ENCODE measurements at places on chromosomes 16 and 17. TPM values are rescaled to one million over a fixed set of nuclear protein-coding genes. Genes with fewer than 3 reads are reported as not detected.

CES4A gene
- total RNA-seq: 1.2 TPM

HS3ST3A1 gene
- 7.6 TPM for total RNA-seq

ZNHIT3 gene
- 26.4 TPM for total RNA-seq

CD79B gene
- not detected for total RNA-seq

- H3K27me3 ChIP-seq: no peaks in the 10 kb centered on the region
- H3K27ac ChIP-seq: no peak overlapping the region
- H3K4me1 ChIP-seq: peaks cover 16% of the 10 kb centered on the region
- no peaks in the 10 kb centered on the region for H3K36me3 ChIP-seq
- DNase-seq: no peak
- no peak overlapping the region for H3K4me3 ChIP-seq
These were observed 36.4 kb upstream of the CDC42EP4 start for GRCh38 chr17:73348018-73348828.

DNA sequence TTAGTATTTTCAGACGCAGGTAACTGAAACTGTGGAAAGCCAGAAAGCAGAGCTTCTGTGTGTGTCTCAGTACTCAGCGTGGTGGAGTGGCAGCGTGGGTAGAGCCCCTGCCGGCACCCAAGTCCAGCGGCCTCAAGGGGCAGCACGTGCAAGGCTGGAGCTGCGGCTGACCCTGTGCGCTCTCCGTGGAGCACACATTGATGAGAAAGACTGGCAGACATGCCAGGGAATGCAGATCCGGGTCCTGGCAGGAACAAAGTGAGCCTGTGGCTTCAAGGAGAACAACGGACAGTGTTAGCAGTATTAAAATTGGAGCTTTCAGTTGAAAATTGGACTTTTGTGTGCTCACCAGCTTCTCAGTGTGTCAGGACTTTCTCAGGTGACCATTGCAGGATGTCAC is 23.3 kb downstream of the ZC3H18 start:
- no peak overlapping the region for H3K27ac ChIP-seq
- H3K27me3 ChIP-seq: no peaks in the 10 kb centered on the region
- peaks cover 14% of the 10 kb centered on the region for H3K36me3 ChIP-seq
- H3K4me1 ChIP-seq: no peaks in the 10 kb centered on the region
- H3K4me3 ChIP-seq: no peak overlapping the region
- no peak for DNase-seq

GRCh38 chr17:11986942-11987329 is 10.3 kb downstream of the ZNF18 start:
- H3K36me3 ChIP-seq: peaks cover 13% of the 10 kb centered on the region
- DNase-seq: peak; percentile 36
- no peak overlapping the region for H3K27ac ChIP-seq
- H3K4me1 ChIP-seq: no peaks in the 10 kb centered on the region
- H3K4me3 ChIP-seq: no peak overlapping the region

DNA sequence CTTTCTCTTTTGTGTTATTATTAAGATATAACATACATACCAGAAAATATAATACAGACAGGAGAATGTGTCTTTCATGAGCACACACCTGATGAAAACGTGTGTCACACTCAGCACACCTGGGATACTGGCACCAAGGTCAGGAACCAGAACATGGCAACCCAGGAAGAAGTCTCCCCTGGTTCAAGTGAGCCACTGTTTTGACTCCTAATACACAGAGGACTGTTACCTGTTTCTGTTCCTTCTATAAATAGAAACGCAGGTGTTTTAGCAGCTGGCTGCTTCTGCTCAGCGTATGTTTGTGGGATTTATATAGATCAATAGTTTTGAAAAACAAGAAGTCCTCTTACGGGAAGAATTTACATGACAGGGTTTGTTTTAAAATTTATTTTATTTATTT is 3.5 kb downstream of the SEC14L1 start:
- DNase-seq: no peak
- peaks cover 28% of the 10 kb centered on the region for H3K4me1 ChIP-seq
- H3K4me3 ChIP-seq: no peak overlapping the region
- no peaks in the 10 kb centered on the region for H3K27me3 ChIP-seq

DNA sequence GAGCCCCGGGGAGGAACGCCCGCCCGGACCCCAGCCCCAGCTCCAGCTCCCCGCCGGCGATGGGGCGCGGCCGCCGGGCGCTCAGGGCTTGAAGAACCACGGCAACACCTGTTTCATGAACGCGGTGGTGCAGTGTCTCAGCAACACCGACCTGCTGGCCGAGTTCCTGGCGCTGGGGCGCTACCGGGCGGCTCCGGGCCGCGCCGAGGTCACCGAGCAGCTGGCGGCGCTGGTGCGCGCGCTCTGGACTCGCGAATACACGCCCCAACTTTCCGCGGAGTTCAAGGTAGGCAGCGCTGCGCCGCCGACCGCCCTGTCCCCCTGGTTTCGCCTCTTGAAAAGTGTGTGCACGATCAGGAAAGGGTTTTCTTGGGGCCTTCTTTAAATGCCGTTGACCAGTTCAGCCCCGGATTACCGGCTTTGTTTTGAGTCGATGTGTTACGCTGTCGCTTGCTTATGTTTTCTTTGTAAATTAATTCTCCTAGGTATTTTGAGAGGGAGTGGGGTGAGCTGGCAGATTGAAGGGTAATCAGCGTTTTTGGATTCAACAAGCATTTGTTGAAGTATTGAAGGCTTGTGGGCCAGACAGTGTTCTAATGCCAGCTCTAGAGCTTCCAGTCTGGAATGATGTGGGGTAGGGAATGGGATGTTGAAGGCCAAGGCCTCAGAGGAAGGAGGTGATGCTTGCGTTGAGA is 681 bp downstream of the USP43 start:
- H3K4me1 ChIP-seq: peaks cover 27% of the 10 kb centered on the region
- H3K36me3 ChIP-seq: no peaks in the 10 kb centered on the region
- H3K4me3 ChIP-seq: peak overlapping the region; percentile 63
- peak overlapping the region; percentile 2 for H3K27ac ChIP-seq
- H3K27me3 ChIP-seq: no peaks in the 10 kb centered on the region
- peak; percentile 32 for DNase-seq

DNA sequence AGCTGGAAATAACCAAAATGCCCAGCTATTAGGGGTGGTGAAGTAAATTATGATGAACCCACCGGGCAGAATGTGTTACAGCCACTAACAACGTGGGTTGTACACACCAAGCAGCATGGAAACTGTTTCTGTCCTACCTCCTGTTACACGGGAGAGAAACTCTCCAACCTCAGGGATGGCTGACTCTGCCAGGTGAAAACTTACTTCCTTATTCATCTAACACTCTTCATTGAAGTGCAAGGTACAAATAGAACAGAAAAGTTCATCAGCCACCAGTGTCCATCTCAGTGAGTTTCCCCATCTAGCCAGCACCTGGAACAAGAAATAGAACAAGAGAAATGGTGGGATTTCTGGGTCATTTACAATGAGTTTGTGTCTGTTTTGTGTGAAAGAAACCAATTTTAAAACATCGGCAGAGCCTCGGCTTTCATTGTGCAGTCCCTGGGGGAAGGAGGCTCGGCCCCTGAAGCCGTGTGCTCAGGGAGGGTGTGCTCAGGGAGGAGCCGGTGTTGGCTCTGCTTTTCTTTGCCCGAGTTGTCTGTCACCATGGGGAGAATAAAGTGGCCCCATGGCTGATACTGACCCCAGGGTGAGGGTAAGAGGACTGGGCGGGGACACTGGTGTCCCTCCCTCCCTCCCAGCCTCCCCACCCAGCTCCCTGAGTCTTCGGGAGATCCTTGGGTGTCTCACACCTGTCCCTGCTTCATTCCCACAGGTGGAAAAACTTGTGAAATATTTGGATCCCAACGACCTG is 39.8 kb downstream of the RAB11FIP4 start:
- no peak overlapping the region for H3K4me3 ChIP-seq
- H3K4me1 ChIP-seq: no peaks in the 10 kb centered on the region
- H3K36me3 ChIP-seq: no peaks in the 10 kb centered on the region
- DNase-seq: no peak
- H3K27me3 ChIP-seq: peaks cover 23% of the 10 kb centered on the region

DNA sequence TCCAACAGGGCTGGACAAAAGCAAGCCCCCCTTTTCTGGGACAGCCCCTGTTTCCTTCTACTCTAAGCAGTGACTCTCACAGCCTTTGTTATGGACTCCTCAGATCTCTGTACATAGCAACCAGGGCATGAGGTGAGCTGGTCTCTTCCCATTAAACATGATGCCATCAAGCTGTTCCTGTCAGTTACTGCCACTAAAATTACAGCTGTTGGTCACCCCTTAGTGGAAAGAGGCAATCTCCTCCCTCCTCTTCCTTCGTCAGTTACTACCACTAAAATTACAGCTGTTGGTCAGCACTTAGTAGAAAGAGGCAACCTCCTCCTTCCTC is 95.2 kb upstream of the SMIM36 start:
- no peaks in the 10 kb centered on the region for H3K4me1 ChIP-seq
- H3K27me3 ChIP-seq: peaks cover 6% of the 10 kb centered on the region
- no peaks in the 10 kb centered on the region for H3K36me3 ChIP-seq
- H3K27ac ChIP-seq: no peak overlapping the region
- no peak for DNase-seq

DNA sequence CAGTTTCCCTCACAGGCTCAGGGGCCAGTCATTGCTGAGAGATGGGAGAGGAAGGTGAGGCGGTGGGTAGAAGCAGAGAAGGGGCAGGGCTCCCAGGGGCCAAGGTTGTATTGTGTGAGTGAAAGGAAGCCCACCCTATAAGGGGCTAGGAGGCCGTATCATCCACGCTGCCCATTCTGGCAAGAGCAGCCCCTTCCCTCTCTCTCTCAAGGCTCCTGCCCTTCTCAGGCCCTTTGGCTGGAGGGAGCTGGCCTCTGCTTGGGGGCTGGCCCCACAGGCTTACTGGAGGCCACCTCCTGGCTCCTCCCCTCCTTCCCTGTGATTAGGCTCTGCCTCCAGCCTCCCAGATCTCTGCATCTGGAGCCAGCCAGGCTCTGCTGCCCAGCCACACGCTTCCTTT is 7.6 kb downstream of the TBKBP1 start:
- H3K36me3 ChIP-seq: no peaks in the 10 kb centered on the region
- no peak overlapping the region for H3K4me3 ChIP-seq
- H3K27ac ChIP-seq: no peak overlapping the region
- H3K4me1 ChIP-seq: peaks cover 2% of the 10 kb centered on the region
- peaks cover 21% of the 10 kb centered on the region for H3K27me3 ChIP-seq

DNA sequence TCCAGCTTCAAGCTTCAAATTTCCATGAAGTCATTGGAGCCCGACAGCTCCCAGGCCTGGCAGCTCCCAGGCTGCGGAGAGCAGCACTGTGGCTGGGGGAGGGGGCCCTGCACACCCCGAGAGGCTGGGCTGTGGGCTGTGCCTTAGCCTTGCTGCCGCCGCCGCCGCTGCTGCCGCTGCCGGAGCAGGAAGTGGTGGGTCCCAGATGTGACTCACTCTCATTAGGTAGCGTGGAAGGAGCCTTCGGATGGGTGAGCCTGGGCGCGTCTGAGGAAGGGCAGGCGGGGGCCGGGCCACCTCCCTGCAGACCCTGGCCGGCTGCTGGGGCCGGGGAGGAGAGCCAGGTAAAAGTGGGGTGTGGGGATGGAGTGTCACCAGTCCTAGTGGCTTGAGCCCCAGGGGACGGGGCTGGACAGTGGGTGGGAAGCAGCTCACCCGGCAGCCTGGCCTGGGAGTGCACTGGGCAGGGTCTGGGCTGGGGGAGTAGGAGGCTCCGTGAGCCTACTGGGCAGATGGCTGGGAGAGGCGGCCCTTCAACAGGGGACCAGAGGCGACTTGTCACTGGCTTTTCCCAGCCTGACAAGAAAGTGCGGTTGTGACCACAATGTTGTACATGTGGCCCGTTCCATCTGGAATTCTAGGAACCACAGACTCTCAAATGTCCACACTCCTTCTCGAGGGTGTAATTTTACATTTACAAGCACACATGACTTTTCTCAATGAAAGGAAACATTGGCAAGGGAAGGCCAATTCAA is at the start of gene ADCY7:
Gene ADCY7 (plus strand): TSS at position 215 of the 755 bp plus-strand sequence. CDS start 21,629 bp downstream, outside the sequence.
- H3K27me3 ChIP-seq: no peaks in the 10 kb centered on the region
- peak within 1 kb of the TSS; percentile 73 for H3K27ac ChIP-seq
- H3K4me1 ChIP-seq: peaks cover 21% of the 10 kb centered on the region
- peak within 1 kb of the TSS; percentile 53 for H3K4me3 ChIP-seq
- H3K36me3 ChIP-seq: no peaks in the 10 kb centered on the region
- DNase-seq: peak; percentile 83

DNA sequence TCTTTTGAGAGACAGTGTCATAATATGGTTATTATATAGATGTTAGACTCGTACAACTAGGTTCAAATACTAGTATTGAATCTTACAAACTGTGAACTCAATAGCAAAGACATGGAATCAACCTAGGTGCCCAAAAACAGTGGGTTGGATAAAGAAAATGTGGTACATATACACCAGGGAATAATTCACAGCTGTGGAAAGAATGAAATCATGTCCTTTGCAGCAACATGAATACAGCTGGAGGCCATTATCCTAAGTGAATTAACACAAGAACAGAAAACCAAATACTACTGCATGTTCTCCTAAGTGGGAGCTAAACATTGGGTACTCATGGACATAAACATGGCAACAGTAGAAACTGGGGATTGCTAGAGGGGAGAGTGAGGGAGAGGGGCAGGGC is 8.1 kb downstream of the PHKB start:
- no peak for DNase-seq
- no peaks in the 10 kb centered on the region for H3K4me1 ChIP-seq
- H3K4me3 ChIP-seq: no peak overlapping the region

DNA sequence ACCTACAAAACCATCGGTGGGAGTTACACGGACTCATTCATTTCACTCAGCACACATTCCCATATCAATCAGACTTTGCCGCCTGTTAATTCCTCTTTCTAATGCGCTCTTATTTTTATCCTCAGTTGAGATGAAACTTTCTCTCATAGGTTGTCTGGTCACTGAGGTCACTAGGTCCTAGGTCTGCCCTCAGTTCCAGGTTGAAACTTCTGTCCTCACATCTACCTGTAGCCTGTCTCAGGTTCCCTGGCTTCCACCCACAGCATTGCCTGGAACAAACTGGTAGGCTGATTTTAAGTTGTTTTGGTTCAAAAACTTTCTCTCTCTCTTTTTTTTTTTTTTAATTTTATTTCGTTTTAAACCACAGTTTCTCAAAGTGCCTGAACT is 119.7 kb downstream of the MAP2K6 start:
- no peak overlapping the region for H3K4me3 ChIP-seq
- peaks cover 3% of the 10 kb centered on the region for H3K4me1 ChIP-seq
- H3K36me3 ChIP-seq: no peaks in the 10 kb centered on the region
- DNase-seq: no peak

DNA sequence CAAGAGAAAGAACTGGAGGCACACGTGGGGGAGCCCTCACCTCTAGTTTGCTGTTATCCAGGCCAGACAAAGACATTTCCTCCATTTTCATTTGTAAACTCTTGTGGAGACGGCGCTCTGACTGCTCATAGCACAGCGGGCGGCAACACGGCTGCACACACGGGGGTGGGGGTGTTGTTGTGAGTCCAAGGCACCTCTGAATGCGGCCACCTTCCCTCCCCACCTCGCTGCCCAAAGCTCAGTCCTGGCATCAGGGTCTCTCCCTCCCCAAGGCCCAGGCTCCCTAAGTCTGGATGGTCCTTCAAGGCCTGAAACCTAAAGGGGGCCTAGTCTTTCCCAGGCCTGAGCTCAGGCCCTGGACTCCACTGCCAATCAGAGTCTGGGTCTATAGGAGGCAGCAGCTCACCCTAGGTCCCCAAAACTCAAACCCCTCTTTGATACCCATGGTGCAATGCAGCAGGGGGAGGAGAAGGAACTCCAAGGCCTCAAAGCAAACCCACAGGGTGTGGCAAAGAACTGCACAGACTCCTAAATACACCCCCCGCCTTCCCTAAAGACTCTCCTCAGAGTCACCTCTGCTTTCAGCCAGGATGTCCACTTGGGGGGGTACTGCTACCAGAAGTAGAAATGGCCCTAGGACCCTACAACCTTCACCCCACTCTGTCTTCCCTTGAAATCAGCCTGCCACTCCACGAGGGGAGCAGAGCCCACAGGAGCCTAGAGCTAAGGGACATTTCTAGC is 1.5 kb downstream of the ATXN7L3 start:
- H3K4me3 ChIP-seq: peak overlapping the region; percentile 69
- H3K36me3 ChIP-seq: peaks cover 20% of the 10 kb centered on the region
- peaks cover 25% of the 10 kb centered on the region for H3K4me1 ChIP-seq
- H3K27ac ChIP-seq: peak overlapping the region; percentile 63
- no peaks in the 10 kb centered on the region for H3K27me3 ChIP-seq
